ENCODE measurements at places on chromosomes 11 and 22.
A peak's percentile ranks its signal among the peaks of the same experiment; 100 is the strongest.

DNA sequence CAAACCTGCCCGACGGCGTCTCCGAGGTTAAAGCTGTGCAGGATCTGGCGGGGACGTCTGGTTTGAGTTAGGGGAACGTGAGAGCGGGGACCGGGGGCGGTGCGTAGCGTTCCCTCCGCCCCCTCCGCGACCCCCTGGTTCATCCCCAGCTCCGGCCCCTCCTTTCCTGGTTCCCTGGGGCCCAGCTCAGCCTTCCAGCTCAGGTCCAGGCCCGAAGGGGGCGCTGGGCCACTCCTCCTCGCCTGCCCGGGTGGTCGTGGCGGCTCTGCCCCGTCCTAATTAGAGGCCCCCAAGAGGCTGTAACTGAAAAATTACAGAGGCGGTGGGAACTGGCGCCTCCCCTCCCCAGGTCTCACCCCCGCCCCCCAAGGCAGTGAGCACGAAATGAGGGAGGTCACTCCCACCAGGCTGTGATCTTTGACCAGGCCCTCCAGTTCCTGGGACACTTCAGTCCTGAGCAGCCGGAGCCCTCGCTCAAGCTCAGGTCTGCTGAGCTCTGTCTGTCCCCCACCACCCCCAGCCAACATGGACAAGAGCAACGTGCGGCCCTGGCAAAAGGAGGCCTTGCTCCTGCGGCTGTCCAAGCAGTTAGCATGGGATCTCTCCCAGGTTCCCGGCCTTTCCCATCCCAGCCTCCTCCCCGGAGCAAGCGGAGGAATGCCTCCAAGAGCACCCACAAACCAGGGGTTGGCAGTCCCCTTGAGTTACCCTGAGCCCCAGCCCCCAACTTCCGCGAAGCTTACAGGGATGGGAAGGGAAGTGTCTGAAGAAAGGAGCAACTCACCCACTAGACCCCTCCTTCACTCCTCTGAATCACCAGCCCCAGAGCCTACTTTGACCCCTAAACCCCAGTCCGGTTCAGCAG is 3.3 kb downstream of the CD248 start:
- DNase-seq, result no peak

GRCh38 chr11:71165771-71166170 is 86.6 kb downstream of the SHANK2 start:
- DNase-seq, result no peak

DNA sequence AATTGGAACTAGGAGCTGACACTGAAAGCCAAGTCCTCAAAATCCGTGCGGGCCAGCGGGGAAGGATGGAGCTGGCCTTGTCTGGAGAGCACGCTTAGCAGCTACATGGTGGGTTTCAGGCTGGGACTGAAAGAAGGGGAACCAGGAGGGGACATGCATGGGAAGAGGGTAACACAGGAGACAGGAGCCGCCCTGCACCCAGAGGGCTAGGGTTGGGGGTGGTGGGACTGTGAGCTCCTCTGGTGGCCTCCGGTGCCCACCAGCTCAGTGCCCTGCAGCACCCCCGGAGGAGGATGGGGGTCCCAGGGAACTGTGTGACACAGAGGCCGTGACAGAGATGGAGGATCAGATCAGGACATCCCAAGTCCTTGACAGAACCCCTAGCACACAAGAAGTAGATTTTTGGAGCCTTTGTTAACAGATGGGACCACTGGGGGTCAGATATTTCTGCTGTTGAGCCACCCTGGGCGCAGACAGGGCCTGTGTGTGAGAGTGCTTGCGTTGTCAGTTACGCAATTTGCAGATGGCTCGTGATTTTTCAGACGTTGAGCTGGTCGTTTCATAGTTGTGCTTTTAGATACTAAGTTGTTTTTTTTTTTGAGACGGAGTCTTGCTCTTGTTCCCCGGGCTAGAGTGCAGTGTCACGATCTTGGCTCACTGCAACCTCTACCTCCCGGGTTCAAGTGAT is 21.3 kb upstream of the GRAMD4 start:
- DNase-seq, result no peak

DNA sequence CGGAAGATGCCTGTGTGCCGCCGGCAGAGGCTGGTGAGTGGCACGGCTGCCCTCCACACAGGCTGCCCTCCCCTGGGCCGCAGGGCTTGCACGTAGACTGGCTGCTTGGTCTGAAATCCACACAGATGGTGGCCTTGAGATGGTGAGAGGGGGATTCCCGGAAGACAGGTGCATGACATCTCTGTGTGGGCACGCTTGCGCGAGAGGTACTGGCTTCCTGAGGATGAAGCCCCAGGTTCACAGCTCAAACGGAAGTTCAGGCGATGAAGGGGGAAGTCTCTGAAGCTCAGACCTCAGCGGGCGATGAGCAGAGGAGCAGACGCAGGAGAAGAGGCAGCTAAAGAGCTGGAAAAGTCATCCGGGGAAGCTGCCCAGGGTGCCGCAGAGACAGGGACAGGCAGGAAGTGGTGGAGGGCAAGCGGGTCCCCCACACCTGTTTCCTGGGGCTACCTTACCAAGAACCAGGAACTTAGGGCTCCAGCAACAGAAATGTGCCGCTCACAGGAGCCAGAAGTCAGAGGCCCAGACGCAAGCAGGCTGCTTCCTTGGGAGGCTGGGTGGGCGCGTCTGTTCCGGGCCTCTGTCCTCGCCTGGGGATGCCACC is 7.2 kb downstream of the CRELD2 start:
- DNase-seq, result peak; percentile 40

DNA sequence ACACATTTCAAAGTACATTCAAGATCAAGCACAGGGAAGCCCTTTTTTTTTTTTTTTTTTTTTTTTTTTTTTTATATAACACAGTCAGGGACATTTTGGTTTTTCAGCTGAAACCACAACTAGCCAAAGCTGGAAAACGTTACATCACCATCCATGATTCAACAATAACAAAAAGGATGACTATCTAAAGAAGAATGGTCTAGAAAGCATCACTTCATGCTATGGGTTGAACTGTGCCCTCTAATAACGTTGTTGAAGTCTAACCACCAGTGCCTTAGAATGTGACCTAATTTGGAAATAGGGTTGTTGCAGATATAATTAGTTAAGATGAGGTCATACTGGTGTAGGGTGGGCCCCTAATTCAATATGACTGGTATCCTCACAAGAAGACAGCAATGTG is 46.6 kb downstream of the MTMR2 start:
- no peak for DNase-seq

- no peak for DNase-seq
Observed at GRCh38 chr11:63592975-63593395, 21.2 kb downstream of the PLAAT3 start.

GRCh38 chr11:7582338-7582985 is 68.7 kb downstream of the PPFIBP2 start:
- no peak for DNase-seq

GRCh38 chr11:72712168-72712751 is 38.0 kb upstream of the PDE2A start:
- no peak for DNase-seq

DNA sequence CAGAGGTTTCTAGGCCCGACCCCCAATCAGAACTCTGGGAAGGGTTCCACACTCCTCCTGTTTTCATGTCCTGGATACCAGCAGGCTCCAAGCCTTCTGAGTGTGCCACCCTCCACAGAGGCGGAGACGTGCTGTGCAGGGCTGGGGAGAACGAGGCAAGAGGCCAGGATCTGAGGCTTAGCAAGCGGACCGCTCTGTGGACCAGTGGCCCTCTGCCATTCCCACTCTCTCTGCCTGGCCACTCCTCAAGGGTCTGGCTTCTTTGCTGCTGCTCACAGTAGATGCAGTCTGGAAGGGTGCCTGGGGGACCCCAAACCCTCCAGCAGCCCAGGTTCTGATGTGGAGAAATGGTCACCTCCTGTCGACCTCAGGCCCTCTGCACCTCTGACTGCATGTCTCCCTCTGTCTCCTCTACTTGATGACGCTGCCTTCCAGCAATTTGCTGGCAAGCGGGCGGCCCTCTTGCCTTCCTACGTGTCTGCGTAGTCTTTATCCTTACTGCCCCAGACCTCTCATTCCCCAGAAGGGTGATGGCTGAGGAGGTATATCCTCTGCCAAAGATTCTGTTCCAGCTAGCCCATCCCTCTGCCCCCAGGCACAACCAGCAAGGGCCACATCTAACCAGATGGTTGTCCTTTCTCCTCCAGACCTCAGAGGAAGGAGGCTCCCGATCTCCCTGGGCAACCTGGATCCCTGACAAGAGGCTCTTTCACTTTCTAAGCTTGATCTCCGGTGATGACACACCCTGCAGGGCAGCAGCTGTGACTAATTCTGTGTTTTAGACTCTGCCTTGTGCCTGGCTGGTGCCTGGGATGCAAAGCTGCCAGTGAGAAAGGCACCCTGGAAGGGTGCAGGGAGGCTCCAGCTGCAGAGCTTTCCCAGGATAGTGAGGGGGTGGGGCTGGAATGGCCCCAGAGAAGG is 87.3 kb downstream of the NAT10 start:
- DNase-seq, result no peak

GRCh38 chr11:110774138-110775014 is 62.1 kb upstream of the ARHGAP20 start:
- no peak for DNase-seq

- DNase-seq, result no peak
Observed at GRCh38 chr11:83694191-83694910, 408.2 kb upstream of the CCDC90B start.

- DNase-seq, result no peak
Observed at GRCh38 chr11:106840947-106841346, 177.3 kb downstream of the GUCY1A2 start.

GRCh38 chr11:2510626-2511402 is 66.0 kb downstream of the KCNQ1 start:
- DNase-seq, result peak; percentile 6

DNA sequence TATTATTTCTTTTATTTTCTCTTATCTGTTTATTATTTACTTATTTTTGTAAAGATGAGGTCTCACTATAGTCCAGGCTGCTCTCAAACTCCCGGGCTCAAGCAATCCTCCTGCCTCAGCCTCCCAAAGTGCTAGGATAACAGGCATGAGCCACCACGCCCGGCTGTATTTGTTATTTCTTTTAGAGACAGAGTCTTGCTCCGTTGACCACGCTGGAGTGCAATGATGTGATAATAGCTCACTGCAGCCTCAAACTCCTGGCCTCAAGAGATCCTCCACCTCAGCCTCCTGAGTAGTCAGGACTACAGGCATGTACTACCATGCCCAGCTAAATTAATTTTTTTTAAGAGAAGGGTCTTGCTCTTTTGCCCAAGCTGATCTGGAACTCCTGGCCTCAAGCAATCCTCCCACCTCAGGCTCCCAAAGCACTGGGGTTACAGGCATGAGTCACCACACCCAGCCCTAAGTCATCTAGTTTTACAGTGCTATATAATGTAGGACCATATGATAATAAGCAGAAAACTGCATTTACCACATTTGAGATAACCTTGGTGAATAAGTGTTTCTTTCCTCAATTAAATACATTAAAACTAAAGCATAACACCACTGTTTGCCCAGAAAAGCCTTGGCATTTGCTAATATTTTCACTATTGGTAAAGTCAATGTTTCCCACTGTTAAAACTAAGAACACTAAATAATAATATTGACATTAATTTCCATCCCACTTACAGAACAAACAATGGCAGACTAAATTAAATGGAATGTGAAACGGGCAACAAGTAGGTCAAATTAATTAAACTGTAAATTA is 127.5 kb downstream of the SIK3 start:
- DNase-seq, result no peak

DNA sequence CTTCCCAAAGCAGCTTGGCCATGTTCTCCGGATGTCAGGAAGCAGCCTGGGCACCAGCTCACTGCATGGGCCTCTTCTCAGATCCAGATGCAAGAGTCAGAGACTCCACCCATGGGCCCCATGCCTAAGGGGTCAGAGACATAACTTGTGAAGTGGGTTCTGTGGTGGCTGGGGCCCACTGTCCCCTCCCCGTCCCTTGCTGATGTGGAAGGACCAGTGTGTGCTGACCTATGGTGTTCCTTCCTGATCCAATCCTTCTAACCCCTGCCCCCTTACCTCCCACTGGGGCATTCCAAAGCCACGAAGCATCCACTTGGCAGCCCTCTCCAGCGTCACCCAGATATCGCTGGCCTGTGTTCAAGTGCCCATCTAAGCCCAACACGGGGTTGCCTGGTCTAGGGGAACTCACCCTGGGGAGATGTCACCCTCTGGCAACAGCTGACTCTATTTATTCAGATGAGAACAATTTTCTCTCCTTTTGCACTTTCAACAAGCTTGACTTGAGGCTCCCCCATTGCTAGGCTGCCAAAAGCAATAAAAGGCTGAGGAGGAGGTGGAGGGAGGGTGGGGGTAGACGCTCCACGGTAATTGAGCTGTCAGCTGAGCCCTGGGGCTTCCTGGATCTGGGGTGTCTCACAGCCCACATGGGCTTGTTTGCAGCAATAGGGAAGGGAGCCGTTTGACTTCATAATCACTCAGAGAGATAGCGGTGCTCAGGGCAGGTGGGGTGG is 158.5 kb downstream of the ADAMTS15 start:
- DNase-seq, result no peak

DNA sequence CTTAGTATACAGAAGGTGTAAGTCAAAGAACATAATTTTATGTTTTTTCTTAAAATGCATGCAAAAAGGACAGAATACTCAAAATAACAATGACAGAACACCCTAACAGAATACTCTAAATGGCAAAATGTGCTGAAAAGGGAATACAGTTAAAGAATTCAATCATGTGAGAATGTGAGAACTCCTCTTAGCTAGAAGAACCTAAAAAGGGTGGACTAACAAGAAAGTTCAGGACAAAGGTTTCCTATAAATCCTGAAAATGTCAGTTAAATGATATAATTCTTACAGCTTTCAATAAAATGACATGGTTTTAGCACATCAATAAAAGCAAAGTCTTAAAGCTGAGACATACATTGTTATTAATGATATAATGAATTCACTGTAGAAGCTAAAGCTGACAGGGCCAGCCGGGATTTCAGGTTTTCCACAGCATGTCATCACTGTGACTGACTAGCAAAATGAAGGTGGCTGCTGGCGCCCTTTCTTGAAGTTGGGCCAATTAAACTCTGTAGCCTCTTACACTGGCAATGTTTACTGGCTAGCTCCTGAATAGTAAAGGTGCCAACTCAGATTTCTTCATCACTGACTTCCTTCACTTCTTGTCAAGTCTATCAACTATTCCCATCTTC is 244.4 kb downstream of the TTC28 start:
- DNase-seq, result no peak
